ENCODE measurements at places on chromosomes 6 and 20.

- no peak for DNase-seq
Measured at GRCh38 chr6:75244063-75244584, 523 bp upstream of the COX7A2 start.

DNA sequence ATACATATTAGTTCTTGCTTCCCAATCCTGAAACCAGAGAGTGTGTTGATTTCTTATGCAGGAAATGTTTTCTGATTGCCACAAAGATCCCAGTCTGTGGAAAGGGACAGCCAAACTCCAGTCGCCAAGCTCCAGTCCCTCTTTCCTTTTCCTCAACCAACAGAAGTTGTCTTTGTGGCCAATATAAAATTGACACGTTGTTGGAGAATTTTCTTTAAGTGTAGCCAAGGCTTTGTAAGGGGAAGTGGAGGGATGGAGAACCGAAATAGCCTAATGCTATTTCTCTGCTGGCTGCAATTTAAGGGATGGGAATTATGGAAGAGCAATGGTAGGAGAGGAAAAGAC, 5.4 kb downstream of the ADGRB3 start:
- DNase-seq = no peak

DNA sequence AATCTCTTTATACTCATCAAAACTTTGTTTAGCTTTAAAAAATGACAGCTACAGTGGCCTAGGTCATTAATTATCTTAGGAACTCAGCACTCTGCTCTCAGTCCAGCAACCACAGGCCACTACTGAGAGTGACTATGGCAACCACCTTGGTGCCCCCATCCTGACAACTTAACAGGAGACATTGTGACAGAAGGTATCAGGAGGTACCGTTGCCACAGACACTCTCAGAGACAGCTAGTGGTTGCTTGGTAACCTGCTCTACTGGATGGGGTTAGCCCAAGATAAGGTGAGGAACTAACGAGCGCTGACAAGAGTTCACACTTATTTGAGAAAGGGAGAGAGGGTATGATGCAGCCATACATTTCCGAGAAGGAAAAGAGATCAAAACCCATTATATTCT, 76.1 kb upstream of the TFAP2D start:
- no peak for DNase-seq

- DNase-seq = no peak
Measured at GRCh38 chr6:101926149-101926925, 532.8 kb downstream of the GRIK2 start.

DNA sequence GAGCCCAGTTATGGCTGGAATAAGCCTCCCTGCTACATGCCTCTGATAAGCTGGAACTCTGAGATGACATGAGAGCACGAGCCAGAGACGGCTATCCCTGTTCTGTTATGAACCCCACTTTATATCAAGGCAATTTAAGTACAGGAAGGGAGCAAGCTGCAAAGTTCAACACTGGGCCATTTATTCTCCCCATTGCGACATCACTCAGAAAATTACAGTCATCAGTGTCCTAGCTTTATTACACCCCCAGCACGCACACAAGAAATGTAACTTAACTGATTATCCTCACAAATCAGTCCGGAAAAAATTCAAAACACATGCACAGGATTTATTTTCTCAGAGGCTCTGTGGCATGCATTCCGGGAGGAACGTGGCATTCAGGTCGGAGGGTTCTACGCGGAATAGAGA, 125.3 kb upstream of the SLC2A12 start:
- DNase-seq = no peak

DNA sequence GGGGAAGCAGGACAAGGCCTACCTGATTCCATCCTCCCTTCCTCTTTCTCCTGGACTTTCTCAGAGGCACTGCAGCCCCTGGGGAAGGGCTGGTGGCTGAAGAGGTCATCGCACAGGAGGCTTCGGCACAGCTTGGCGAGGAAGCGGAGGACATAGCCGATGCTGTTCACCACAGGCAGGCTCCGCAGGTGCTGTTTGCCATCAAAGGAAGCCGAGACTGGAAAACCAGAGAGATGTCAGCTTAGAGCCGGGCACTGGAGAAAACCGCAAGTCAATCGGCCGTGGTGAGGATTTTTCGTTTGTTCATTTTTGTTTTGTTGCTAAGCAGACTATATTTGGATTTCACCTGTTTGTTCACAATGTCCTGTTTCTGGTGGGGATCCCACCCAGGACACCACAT, 79.2 kb downstream of the SCML4 start:
- DNase-seq = no peak

DNA sequence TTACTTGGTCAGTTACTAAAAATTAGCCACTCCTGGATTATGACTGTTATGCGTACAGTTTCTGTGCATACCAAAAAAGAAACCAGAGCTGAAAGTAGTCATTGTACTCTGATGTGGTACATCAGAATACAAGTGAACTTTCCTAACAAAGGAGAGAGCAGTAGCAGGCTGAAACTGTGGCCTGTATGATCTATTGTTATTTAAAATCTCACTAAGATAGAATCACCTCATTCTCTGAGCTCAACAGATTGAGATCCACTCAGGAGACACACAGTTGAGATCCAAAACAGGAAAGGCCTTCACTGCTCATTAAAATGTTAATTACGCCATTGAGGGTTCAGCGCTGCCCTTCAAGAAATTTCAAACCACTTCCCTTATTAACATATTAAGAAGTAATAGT, 576.4 kb downstream of the LMBRD1 start:
- DNase-seq = no peak

DNA sequence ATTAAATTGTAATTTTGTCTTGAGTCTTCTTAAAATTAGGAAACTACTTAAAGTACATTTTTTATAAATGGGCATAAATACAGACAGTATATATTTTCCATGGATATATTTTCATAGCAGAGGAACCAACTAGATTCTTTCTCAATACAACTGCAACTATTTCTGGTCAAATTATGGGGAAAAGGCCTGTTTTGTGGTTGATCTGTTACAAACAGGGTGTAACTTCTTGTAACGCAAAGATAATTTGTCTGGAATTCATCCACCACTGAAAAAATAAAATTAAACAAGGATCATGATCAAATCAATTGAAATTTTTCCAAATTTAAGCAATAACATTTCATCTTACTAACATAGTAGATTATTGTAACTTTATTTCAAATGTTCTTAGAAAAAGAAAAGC, 67.2 kb upstream of the RNF146 start:
- no peak for DNase-seq

- DNase-seq = no peak
Measured at GRCh38 chr20:36246401-36246800, 10.1 kb downstream of the AAR2 start.

- DNase-seq = no peak
Measured at GRCh38 chr20:54619682-54620081, 144.3 kb downstream of the DOK5 start.

- no peak for DNase-seq
Measured at GRCh38 chr20:15179381-15179780, 842.0 kb upstream of the FLRT3 start.

DNA sequence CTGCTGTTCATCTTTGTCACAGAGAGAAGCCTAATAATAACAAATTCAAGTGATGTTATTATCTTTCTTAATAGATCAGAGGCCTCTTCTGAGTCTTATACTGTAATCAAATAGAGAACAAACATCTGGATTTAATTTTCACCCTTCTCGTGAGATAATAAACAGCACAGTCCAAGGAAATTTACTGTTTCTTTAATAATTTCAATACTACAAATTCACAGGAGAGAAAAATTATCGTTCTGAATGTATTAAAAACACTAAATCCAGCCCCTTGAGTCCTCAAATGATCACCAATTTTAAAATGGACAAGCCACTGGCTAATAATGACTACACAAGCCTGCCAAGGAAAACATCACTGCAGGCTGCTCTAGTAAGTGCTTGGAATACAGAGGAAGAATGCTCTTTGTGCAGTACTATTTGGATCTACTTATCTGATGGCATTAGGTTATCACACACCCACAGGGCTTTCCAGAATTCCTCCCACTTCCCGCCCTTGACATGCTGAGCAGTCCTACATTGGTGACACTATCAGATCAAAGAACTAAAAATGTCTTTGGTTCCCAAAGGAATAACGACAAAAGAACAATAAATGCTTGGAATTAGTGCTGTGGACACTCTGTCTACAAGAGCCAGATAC, 38.1 kb downstream of the SYNE1 start:
- DNase-seq = no peak

DNA sequence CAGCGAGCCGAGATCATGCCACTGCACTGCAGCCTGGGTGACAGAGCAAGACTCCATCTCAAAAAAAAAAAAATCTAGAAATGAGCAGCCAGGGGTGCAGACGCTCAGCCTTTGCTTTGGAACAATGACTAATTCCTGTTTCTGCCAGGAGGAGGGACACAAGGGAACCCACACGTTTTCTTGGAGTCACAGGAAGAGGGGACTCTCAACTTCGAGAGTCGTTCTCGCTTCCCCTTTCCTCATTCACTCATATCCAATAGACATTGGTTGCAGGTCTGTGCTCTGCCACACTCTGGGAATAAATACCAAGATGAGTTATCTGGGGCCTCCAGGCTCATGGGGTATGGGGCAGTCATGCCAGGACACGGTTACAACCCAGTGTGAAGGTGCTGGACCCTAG, 91.5 kb upstream of the RREB1 start:
- DNase-seq = no peak

DNA sequence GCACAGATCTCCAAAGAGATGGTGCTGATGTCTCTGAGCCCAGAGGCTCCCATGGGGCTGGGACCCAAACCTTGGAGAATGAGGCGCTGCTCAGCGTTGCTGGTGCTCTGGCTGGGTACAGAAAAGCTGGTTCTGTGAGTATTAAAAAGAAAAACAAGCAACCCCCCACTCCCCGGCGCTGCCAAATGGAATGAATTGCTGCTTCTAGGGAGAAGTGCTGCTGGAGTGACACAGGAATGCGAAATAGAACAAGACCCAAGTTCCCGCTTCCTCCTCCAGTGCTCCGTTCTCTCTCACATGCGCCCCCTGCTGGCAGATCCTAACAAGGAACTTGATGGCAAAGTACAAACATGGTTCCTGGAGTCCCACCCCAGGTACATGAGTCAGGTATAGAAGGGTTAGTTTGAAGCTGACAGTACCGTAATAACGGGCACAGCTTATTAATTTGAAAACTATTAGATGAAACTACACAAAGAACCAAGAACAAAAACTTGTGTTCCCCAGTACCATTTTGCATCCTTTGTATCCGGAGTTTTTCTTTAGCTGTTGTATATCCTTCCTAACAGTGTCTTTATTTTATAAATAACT, 2.1 kb upstream of the DDX27 start:
- DNase-seq = peak; percentile 79

- DNase-seq = no peak
Measured at GRCh38 chr6:30763618-30764489, 19.5 kb upstream of the IER3 start.

DNA sequence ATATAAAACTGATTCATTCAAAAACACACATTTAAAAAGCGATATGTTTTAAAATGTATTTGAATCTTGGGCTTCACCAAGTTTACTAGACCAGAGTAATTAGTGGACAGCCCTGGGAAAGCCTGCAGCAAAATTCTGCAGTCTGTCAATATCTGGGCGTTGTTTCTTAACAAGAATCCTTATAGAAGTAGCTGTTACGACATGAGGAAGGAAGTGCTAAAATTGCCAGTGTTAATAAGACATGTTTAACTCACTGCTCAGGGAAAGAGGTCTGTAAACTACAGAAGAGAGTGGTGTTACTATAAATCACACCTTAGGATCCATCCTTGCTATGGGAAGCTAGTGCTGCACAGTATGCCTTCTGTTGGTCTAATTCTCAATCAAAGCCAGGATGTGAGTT, 120.6 kb downstream of the TBX18 start:
- DNase-seq = no peak

GRCh38 chr6:128531696-128532095, 11.3 kb upstream of the PTPRK start:
- DNase-seq = no peak

DNA sequence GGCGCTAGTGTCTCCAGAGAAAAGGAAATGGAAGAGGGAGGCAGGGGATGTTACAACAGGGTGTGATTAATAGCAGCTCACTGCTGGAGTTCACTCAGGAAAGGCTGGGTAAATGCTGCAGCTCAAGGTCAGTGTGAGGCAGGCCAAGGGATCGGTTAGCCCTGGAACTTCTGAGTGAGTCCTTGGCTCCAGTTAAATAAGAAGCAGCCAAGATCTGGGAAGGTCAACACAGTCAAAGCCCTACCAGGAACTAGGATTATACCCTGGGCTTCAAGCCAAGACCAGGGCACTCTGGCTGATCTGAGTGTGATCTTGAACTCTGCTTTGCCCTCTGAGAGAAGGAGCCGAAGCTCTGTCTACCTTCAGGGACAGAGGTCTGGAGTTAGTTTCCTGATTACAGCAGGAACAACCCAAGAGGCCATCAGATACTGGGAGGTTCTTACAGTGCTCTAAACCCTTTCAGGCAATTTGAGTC, 44.3 kb downstream of the TPD52L1 start:
- DNase-seq = peak; percentile 31

- DNase-seq = no peak
Measured at GRCh38 chr20:36147690-36148089, 6.8 kb upstream of the EPB41L1 start.

DNA sequence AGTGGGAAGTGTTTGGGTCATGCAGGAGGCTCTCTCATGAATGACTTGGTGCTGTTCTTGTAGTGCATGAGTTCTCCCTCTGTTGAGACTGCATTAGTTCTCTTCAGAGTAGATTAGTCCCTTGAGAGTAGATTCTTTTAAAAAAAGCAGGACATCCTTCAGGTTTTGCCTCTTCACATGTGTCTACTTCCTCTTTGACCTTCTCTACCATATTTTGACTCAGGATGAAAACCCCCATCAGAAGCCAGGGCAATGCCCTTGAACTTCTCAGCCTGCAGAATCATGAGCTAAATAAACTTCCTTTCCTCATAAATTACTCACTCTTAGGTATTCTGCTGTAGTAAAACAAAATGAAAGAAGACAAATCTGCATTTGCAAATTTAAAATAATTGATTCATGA, 170.3 kb downstream of the CD109 start:
- DNase-seq = no peak

GRCh38 chr20:16123623-16124022, 449.6 kb downstream of the KIF16B start:
- DNase-seq = no peak

GRCh38 chr20:58550275-58551059, 35.3 kb upstream of the APCDD1L start:
- no peak for DNase-seq

DNA sequence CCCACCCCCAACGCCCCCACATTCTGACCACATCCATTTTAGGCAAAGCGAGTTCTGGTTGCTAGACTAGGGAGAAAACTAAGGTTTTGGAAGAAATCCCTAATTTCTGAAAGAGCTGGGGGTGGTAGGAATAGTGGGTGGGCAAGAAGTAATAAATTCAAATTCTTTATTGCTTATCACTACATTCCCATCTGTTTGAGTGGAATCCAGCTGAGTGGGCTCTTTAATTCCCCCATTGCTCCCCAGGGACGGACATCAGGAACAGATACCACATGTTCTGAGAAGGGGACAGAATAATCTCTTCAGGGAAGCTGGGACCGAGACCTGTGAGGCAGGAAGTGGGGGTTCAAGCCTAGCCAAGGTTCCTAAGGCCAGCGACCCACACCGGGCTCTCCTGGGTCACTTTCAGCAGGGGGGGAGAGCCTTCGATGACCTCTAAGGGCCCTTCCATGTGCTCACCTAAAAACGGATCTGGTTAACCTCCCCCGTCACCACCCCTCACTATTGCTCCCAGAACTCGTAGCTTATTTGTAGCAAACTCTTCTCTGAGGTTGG, 42.3 kb upstream of the MRPS10 start:
- DNase-seq = no peak

Data from iPS-NIHi11 (cell line).